ENCODE measurements at places on chromosomes 16 and 17. TPM values are rescaled to one million over a fixed set of nuclear protein-coding genes. Genes with fewer than 3 reads are reported as not detected.

DNA sequence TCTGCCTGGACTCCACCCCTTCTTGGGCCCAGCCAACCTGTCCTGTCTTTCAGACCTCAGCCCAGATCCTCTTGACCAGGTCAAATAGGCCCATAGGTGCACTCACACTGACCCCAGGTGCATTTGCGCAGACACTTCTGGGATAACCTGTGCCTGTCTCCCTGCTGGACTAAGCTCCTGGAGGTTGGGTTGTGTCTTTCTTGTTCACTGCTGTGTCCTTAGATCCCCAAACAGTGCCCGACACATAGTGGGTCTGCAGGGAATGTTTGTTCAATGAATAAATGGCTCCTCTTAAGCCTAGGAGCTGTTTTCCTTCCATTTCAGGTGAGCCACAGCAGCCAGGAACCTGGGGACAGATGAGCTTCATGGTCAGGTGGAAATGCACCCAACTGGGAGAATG is 48.9 kb downstream of the NLRP1 start:
- no peak for DNase-seq
- no peak overlapping the region for H3K4me3 ChIP-seq

- peak; percentile 19 for DNase-seq
- H3K36me3 ChIP-seq, result peaks cover 8% of the 10 kb centered on the region
- H3K4me1 ChIP-seq, result peaks cover 76% of the 10 kb centered on the region
- peak overlapping the region; percentile 98 for H3K4me3 ChIP-seq
- H3K27ac ChIP-seq, result peak overlapping the region; percentile 99
These were observed 12.5 kb downstream of the RARA start for GRCh38 chr17:40321524-40321929.

GRCh38 chr16:25081702-25082101 is 29.8 kb upstream of the LCMT1 start:
- no peak for DNase-seq
- peaks cover 2% of the 10 kb centered on the region for H3K36me3 ChIP-seq
- H3K27ac ChIP-seq, result no peak overlapping the region
- no peaks in the 10 kb centered on the region for H3K27me3 ChIP-seq
- H3K4me3 ChIP-seq, result no peak overlapping the region

Gene B9D1
- total RNA-seq, result 7.2 TPM

- no peak overlapping the region for H3K4me3 ChIP-seq
- no peaks in the 10 kb centered on the region for H3K4me1 ChIP-seq
- DNase-seq, result no peak
- H3K27me3 ChIP-seq, result no peaks in the 10 kb centered on the region
- H3K36me3 ChIP-seq, result no peaks in the 10 kb centered on the region
- no peak overlapping the region for H3K27ac ChIP-seq
These were observed 224.6 kb upstream of the N4BP1 start for GRCh38 chr16:48834576-48834975.

All from activated CD8-positive, alpha-beta T cell treated with anti-CD3 and anti-CD28 coated beads for 36 hours (primary cell).